ENCODE measurements at places on chromosomes 5 and 9. TPM values are rescaled to one million over a fixed set of nuclear protein-coding genes. Genes with fewer than 3 reads are reported as not detected.

GRCh38 chr5:150352244-150353031 lies 5.1 kb upstream of the TCOF1 start:
- H3K27me3 ChIP-seq: no peaks in the 10 kb centered on the region
- H3K36me3 ChIP-seq: no peaks in the 10 kb centered on the region
- DNase-seq: no peak
- H3K4me3 ChIP-seq: no peak overlapping the region
- no peak overlapping the region for H3K27ac ChIP-seq

GRCh38 chr9:123169926-123170325 lies 98.5 kb downstream of the STRBP start:
- no peaks in the 10 kb centered on the region for H3K36me3 ChIP-seq
- H3K4me3 ChIP-seq: no peak overlapping the region
- DNase-seq: no peak
- H3K27ac ChIP-seq: no peak overlapping the region
- no peaks in the 10 kb centered on the region for H3K27me3 ChIP-seq
- H3K4me1 ChIP-seq: no peaks in the 10 kb centered on the region

DNA sequence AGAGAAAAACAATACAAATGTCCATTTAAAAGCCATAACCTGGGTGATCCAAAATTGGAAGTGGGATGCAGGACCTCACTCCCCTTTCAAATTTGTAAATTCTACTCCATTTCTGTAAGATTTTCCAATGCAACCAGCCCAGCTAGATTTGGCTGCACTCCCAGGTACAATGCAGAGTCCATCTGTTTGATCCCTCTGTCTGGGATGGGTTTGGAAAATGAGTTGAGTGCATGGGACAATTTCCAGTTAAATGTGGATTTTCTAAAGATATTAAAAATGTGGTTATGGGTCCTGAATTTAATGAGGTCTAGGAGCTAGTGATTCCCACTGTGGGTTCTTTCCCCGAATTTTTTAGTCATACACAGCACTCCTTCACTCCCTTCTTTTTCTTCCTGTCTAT lies 104.0 kb upstream of the ATP10B start:
- no peak overlapping the region for H3K4me3 ChIP-seq
- no peak for DNase-seq
- no peaks in the 10 kb centered on the region for H3K4me1 ChIP-seq
- no peaks in the 10 kb centered on the region for H3K27me3 ChIP-seq

The PKD2L2 gene
- polyA plus RNA-seq: 0.21 TPM

The ADAMTSL2 gene
- 9.0 TPM for polyA plus RNA-seq

The NEUROG1 gene
- polyA plus RNA-seq: not detected

The PTPN3 gene
- polyA plus RNA-seq: 8.1 TPM

Measured in spinal cord (tissue), 10 donors.